Fibroblast of skin of back (primary cell): ENCODE measurements at places on chromosomes 12 and 14.

GRCh38 chr12:70083677-70084020, 159.6 kb upstream of the CNOT2 start:
- DNase-seq = no peak

- no peak for DNase-seq
Observed at GRCh38 chr14:74219277-74220205, 19.7 kb upstream of the VSX2 start.

DNA sequence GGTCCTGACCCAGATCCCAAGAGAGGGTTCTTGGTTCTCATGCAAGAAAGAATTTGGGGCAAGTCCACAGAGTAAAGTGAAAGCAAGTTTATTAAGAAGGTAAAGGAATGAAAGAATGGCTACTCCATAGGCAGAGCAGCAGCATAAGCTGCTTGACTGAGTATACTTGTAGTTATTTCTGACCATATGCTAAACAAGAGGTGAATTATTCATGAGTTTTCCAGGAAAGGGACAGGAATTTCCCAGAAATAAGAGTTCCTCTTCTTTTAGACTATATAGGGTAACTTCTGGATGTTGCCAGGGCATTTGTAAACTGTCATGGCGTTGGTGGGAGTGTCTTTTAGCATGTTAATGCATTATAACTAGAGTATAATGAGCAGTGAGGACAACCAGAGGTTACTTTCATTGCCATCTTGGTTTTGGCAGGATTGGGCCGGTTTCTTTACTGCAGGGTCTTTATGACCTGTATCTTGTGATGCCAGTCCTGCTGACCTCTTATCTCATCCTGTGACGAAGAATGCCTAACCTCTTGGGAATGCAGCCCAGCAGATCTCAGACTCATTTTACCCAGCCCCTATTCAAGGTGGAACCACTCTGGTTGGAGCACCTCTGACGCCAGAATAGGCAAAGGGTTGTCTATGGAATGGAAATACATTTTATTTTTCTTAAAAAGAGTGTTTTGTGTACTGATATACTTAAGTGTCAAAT, 113.8 kb downstream of the OTOGL start:
- DNase-seq = no peak

DNA sequence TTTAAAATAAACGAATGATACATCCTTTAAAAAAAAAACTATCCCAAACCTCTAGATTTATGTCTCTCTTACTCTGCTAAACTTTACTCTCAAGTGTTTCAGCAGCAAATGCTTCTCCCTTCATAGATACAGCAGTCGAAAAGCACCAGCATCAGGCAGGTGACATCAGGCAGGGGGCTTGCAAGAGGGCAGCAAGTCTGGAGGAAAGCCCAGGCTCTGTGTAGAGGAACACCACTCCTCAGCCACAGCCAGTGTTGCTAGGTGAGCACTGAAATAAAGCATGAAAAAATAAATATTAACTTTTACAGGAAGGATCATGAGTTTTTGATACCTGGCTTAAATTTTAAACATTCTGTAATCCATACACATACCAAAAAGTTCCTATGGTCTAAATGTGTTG, 419.4 kb downstream of the GALC start:
- no peak for DNase-seq

DNA sequence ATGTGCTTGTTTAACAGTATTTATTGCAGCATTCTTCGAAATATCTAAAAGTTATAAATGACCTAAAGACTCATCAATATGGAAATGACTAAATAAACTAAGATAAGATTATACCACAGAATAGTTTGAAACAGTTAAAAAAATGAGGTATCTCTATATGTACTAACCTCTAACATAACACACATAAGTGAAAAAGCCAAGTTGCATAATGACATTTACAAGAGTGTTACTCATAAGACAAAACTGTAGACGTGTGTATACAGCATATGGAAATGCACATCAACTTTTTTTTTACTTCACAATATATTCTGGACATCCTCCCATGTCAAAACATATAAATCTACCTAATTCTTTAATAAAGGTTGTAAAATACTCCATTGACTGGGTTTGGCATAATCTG, 22.8 kb downstream of the CPM start:
- DNase-seq = peak; percentile 51

DNA sequence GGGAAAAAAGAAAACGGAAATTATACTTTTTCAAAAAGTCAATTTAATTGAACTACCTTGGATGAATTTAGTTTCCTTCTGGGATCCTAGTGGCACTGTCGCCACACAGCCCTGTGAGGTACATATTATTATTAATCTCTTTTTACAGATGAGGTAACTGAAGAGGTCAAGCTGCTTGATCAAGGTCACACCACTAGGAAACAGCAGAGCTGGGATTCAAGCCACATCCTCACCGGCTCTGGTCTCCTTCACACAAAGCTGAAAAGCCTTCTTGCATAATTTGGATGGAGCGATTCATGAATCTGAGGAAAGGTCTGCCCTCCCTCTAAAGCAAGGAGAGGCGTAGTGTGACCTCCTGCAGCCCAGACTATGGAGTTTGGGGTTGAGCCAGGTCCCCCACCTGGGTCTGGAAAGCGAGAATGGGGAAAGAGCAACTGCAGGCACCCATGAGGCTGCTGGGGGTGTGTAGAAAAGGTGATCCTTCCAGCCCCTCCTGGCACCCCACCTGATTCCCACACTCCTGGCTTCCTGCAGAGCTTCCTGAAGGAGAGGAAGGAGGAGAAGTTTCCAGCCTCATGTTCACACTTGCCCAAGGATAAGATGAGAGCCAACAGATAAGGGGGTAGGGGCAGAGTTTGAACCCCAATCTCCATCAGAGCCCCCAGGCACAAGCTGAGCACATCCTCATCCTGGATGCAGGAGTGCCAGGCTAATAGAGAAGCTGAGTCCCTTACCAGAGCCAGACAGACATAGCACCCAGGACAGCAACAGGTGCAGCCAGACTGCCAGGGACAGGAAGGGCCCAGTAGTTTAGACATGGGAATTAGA, 3.9 kb upstream of the KRT79 start:
- no peak for DNase-seq

GRCh38 chr14:94665121-94665520, 52.9 kb downstream of the SERPINA3 start:
- peak; percentile 99 for DNase-seq

- DNase-seq = no peak
Observed at GRCh38 chr14:95141684-95142083, 15.6 kb downstream of the DICER1 start.

DNA sequence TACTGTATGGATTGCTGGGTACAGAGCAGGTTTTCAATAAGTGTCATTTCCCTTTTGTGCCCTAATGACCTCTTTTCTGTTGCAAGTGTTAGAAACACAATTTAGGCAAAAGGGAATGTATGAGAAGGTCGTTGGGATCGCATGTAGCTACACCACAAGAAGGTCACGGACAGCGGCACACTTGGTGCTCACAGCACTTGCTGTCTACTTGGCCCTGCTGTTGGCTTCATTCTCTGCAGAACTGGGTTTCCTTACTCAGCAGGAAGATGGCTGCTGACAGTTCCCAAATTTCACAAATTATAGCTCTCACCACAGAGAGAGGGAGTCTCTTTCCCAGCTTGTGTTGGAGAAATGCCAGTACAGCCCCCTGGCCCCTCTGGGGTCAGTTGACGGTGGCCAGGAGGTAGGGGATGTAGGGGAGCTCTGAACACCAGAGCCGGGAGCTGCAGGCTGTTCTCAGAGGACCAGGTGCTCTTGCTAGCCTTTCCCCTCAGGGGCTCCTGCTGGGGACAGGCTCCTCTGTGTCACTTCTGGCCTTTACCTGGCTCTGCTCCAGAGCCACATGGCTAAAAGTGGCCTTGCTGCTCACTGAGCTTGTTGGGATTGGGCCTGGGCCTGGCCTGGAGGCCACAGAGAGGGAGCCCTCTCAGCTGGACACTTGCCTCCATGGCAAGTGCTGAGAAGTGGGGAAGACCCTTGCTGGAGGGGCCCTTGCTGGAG, 50.9 kb upstream of the BCL7A start:
- DNase-seq = no peak
